ENCODE measurements at places on chromosomes 3 and 15.

- no peak for DNase-seq
Measured at GRCh38 chr3:59566481-59566975, 516.7 kb upstream of the CFAP20DC start.

DNA sequence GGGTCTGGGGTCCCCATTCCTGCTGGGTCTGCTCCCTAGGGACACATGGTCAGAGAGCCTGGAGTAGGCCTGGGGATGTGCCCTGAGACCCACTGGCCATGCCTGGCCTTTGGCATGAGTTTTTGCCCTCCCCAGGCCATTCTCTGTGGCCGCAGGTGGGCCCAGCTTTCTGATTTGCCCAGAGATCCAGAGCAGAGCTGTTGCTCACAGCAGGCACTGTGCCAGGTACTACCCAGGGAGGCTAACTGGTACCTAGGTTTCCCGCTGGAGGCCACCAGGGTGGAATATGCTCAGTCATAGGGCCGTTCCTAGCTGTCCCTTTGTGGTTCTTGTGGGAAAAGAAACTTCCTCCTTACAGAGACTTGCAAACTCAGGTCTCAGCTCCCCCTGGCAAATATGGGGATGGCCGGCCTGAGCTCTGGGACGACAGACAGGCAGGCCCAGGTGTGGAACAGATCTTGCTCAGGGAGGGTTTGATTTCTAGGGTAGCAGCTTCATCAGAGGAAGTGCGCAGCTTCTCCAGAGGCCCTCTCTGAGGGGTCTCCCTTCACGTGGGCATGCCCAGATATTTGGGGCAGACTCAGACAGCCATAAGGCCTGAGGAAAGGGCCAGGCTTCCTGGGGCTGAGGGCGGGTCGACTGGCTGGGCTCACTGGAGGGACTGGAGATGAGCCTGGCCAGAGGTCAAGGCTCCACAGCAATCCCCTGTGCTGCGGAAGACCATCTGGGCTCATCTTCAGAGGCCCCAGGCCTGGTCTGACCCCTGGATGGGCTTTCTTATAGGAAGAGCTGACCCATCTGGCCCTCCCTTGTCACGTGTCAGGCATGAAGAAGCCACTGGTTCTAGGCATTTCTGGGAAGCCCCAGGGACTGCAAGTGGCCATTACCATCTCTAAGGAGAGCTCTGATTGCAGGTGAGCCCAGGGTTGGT lies 28.0 kb downstream of the ACAA1 start:
- no peak for DNase-seq

- no peak for DNase-seq
Measured at GRCh38 chr3:63295806-63296205, 17.7 kb downstream of the SYNPR start.

DNA sequence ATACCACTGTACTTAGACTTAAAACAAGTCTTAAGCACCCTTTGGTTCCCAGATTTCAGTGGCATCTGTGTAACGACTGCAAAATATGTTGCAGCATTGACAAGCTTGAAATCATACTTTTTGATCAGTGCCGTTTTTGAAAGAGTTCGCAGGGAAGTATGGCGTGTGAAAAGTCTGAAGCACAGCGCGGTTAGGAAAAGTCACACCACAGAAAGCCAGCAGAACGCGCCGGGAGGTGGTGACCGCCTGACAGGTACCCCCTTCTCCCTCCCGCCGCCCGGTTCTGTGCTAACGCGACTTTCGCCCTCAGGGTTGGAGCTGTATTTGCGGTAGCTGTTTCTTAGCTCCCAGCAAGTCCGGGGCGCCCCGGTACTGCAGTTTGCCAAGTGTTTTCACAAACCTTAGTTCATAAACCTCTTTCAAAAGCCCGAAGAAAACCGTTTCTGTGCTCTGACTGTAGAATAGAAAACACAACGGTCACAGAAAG lies 481 bp upstream of the CRYBG3 start:
- peak; percentile 13 for DNase-seq

- DNase-seq = no peak
Measured at GRCh38 chr3:149021830-149022229, 30.5 kb downstream of the GYG1 start.

GRCh38 chr3:177262396-177262795 lies 65.1 kb upstream of the TBL1XR1 start:
- DNase-seq = no peak

DNA sequence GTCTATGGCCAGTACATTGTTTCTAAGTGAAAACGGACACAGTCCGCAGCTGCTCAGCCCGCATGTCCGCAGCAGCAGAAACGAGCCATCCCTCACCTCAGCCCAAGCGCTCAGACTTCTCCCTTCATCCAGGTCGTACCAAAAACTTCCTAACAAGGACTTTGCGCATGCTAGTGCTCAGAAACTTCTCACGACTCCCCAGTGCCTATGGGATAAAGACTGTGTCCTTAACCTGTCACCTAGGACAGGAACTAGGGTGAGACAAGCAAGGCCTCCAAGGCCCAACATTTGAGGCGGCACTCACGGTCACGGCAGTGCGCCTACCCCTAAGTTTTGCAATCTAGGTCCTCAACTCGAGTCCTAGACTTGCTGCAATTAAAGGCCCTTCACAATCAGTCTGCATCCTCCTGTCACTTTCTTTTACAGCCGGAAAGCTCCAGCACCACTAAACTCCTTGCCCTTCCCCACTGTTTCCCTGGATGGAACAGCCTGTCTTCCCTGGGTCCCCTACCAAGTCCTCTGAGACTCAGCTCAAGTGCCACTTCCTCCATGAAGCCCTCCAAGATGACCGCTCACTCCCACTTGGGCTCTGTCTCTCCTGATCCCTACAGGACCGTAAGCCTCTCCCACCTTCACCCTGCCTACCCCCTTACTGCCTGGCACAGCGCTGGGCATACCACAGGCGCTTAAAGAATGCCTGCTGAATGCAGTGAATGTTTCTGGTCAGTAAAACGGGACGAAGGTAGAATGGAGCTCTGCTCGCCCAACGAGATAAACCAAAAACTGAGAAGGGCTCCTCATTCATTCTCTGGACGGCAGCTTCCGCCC lies 1.2 kb downstream of the CLN6 start:
- no peak for DNase-seq

- no peak for DNase-seq
Measured at GRCh38 chr3:156601497-156601896, 46.6 kb upstream of the SSR3 start.
